ENCODE measurements at places on chromosomes 2 and 18.

GRCh38 chr2:105803337-105803736 lies 58.6 kb downstream of the NCK2 start:
- DNase-seq: no peak

GRCh38 chr2:150259746-150260145 lies 227.7 kb downstream of the RND3 start:
- DNase-seq: no peak

DNA sequence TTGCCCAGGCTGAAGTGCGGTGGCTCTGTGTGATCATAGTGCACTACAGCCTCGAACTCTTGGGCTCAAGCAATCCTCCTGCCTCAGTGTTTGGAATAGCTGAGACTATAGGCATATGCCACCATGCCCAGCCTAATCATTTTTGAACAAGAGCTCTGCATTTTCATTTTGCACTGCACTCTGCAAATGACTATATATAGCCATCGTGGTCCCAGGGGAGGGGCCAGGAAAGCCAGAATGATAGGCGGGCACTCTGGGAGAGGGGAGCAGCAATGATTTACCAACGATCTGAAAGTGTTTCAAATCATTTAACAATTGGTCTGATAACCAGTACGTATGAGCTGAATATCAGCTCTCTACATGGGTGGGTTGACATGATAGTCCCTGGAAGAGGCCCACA lies 22.3 kb upstream of the ST3GAL5 start:
- DNase-seq: no peak

DNA sequence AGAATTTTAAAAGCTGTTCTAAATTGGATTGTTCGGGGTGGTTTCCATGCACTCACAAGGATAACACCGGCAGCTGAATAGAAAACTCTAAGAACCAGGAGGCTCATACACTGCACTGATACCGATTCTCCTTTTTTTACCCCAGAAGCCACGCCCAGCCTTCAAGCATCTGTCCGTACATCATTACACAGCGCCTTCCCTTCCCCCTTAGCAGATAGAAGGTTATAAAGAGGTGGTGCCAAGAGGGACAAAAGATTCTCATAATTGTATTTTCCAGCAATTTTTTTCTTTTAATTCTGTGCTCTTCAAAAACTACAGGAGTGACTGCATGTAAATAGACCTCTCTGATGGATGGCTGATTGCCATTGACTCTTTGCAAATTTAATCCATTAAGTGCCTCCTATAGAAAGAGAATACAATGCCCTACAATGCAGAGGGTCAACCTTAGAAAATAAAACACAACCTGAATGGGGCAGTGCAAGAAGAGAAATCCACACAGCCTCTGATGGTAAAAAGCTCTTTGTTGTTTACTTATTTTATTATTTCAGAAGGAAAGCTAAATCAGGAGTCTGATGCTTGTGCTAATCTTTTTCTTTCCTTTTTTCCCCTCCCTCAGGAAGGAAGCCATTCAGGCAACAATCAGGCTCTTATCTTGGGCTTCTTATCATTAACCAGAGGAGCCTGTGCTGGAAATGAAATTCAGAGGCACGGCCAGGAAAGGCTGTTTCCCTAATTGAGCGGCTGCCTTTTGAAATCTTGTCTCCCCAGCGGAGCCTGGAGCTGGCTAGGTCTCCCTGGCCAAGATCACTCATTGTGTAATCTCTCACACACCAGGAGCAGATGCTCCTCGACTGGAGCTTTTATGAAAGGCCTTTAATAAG lies 198.9 kb upstream of the NABP1 start:
- DNase-seq: no peak

DNA sequence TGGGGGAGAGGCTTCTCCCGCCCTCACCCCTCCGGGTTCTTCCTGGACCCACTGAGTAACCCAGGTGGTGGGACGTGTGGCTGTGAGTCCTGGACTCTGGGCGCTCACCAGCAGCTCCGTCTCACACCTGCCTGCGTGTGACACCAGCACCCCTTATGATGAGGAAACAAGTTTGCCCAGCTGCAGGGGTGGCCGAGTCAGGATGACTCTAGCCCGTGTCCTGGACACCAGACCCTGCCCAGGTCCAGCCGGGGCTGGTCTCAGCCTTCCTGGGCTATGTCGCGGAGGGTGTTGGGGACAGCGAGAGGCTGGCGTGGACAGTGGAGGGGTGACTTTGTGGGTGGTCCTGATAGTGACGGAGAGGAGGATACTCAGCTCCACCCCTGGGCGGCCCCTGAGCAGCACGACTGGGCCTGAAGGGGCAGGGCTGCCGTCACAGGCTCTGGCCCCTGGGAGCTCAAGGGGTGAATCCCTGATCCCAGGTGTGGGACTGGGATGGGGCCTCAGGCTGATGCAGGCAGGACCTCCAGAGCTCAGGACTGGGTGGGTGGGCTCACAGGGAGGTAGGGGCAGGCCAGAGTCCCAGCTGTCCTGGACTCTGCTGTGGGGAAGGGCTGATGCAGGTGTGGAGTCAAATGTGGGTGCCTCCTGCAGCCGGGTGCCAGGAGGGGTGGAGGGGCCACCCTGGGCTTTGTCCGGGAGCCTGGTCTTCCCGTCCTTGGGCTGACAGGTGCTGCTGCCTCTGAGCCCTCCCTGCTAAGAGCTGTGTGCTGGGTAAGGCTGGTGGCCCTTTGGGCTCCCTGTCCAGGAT lies 3.7 kb downstream of the GPR35 start:
- peak; percentile 17 for DNase-seq

DNA sequence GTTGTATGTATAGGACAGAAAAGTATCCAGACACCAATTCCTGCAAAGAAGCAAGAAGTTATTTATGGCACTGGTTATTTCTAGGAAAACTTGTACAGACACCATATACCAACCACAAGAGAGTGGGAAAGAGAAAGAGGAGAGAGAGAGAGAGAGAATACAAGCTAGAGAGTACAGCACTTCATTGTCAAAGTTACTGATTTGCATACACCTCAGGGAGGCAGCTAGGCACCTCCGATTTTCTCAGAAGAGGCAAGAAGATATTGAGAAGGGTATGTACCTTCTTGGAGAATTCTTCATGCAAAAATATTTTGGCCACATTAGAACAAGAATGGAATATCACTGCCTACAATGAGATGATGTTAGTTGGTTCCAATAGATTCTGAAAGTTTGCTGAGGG lies 333.9 kb upstream of the PIK3C3 start:
- DNase-seq: no peak

DNA sequence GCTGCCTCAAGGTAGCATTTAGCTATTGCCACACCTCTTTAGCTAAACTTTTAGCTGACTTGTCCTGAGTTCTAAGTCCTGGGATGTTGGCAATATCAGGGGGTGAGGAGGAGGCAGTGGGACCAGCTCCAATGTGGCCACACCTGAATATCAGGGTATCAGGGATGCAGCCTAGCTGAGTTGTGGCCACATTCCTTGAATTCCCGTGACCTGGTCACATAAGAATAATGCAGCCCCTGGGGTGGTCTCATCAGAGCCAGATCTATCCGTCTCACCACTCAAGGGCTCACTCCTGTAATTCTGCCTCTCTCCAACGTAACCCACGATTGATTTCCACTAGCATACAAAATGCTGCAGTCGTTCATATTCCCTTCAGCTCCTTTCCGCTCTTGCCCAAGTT lies 11.6 kb upstream of the TAF1B start:
- DNase-seq: no peak

DNA sequence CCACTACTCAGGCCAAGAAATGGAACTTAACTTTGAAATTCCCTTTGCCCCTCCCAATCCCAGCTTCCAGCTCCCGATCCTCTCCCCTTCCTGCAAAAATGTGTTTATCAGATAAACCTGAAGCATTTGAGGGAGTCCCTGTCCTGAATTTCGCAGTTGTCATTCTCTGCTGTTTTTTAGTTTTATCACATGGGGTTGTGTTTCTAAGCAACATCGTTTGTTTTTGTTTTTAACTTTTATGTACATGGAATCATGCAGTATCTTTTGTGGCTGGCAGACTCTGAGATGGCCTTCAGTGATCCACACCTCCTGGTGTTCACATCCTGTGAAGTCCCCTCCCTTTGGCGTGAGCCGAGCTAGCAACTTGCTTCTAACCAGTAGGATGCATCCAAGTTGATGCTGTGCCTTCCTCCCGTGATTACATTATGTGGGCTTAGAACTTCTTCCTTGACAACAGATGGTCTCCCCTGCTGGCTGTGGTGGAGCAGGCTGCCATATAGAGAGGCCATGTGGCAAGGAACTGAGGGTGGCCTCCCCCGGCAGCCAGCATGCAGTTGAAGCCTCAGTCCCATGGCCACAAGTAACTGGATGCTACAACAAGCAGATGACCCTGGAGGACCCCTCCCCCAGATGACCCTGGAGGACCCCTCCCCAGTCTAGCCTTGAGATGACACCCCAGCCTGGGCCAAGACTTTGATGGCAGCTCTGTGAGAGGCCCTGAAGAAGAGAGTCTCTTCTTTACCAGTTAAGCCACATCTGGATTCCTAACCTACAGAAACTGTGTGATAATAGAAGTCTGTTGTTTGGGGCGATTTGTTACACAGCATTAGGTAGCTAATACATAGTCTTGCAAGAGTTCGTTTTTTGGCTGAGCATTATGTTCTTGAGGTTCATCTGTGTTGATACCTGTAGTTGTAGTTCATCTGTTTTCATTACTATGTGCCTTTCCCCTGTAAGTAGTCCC lies 27.7 kb downstream of the SH3BP4 start:
- no peak for DNase-seq

GRCh38 chr2:66364495-66365333 lies 70.2 kb upstream of the MEIS1 start:
- DNase-seq: no peak

- DNase-seq: no peak
Observed at GRCh38 chr2:101249826-101250225, 2.9 kb upstream of the CNOT11 start.

DNA sequence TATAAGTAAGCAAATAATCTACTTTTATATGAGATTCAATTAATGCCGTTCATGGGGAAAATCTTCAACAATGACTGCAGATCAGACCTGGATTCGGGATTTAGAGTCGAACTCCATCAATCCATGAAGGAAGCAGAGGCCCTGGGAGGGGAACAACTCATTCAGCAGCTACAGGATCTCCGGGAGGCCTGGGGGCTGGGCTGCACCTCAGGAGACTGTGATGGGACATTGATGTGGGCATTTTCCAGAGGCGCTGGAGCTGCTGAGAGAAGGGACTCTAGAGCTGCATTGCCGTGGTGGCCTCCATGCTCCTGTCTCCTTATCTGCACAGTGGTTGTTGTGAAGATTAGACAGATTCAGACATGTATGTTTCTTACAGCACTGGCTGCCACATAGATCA lies 76.9 kb downstream of the MYT1L start:
- no peak for DNase-seq
